Activated T-helper 1 cell treated with Interleukin-2 at 50 U/mL for 16 hours (primary cell): ENCODE measurements at places on chromosomes 1 and 21.

- peak; percentile 55 for DNase-seq
Measured at GRCh38 chr21:44932408-44933181, 7.2 kb upstream of the SLX9 start.

GRCh38 chr1:36553591-36554322, 71.0 kb upstream of the CSF3R start:
- DNase-seq: peak; percentile 29

GRCh38 chr1:938088-938683, 14.5 kb downstream of the SAMD11 start:
- no peak for DNase-seq

DNA sequence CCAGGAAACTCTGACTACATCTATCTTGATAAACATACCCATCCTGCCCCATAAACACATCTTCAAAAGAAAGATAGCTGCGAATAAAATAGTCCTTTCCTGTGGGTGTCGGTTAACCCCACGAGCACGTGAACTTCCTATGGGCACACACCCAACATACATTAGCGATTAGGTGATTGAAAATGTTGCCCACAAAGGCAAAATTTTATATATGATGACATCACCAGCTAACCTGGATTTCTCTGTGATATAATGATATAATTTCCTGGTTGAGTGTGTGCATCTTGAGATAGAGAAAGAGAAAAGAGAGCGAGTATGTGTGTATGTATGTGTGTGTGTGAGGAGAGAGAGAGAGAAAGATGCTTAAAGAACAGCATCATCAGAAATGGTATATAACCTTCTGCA, 296.1 kb downstream of the PTPRC start:
- peak; percentile 22 for DNase-seq

DNA sequence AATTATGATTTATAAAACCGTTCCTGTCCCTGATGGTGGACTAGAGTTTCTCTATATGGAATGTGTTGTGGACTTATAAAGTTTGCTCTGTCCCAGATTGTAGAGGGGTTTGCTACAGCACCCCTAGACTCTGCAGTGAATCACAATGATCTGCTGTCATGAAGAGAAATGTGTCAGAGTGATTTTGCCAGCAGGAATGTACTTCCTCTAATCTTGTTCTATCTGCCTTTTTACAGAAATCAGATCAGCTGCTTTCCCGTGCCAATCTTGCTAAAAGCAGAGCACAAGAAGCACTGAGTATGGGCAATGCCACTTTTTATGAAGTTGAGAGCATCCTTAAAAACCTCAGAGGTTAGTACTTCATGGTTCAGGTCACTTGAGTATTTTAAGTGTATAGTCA, 52.0 kb downstream of the LAMC2 start:
- DNase-seq: no peak

- DNase-seq: no peak
Measured at GRCh38 chr1:31418626-31419323, 5.8 kb downstream of the SERINC2 start.

GRCh38 chr1:42085596-42085995, 67.6 kb upstream of the GUCA2B start:
- no peak for DNase-seq

DNA sequence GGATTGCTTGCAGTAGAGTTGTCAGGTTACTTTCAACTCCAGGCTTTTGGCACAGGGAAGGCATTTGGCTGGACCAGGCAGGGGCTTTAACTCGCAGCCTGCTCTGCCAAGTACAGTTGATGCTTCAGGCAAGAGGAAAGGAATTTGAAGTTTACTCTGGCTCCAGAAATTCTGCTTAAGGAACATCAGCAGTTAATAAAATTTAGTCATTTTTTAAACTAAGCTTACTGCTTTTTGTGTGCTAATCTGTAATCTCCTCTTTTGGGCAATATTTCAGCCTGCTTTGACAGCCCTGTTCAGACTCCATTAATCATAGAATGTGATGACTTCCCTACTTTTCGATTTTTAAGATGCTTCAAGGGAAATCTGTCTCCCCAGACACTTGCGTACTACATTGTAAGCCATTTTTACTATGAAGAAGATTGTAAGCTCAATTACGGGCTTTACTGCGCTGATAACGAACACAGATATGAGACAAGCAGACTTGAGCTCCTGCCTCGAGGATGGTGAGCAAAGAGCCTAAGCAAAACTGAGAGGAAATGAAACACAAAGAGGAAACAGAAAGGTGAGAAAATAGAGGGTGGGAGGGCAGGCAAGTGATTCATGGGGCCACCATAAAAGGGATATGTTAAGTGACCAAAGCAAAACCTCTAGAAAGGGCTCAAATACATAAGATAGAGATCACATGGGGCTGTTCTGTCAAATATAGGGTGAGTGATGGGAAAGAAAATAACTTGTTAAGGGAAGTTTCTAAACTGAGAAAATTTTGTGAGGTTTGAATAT, 76.6 kb upstream of the VAV3 start:
- no peak for DNase-seq

GRCh38 chr21:17901458-17902079, 82.4 kb upstream of the C21orf91 start:
- DNase-seq: no peak

GRCh38 chr1:164466001-164466421, 93.0 kb upstream of the PBX1 start:
- no peak for DNase-seq

DNA sequence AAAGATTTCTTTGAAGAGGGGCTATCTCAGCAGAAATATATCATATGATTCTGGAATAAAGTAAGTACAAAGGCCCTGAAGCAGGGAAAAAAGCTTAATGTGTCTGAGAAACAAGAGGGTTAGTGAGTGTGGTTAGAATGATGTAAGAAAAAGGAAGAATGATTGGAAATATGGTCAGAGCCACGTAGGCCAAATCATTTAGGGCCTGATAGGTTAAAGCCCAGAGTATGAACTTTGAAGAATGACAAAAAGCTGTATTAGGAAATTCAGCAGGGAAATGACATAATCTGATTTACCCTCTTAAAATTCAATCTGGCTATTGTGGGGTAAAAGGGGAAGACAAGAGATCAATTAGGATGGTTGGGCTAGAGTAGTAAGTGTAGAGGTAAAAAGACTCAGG, 69.0 kb upstream of the MUTYH start:
- DNase-seq: no peak

GRCh38 chr1:154567386-154568156, at the start of gene CHRNB2:
CHRNB2 (plus strand) TSS chr1:154567778; CDS start chr1:154568045, 267 bp downstream.
- DNase-seq: peak; percentile 58

DNA sequence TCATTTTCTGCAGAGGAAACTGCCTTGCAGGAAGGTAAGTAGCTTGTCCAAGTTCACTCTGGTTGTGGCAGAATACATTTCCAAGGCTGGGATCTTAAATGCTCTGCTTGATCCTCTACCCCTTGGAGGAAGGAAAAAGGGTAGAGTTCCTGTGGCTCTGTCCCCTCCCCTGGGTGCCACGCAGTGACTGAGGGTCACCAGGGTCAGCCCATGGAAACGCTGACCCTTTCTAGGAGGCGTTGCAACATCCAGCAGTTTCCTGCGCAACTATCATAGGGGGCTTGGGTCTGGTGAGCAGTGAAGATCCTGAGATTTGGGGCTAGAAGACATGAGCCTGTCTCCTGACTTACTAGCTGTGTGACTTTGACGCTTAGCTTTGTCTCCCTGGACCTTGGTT, 29.4 kb upstream of the EPS8L3 start:
- DNase-seq: no peak

DNA sequence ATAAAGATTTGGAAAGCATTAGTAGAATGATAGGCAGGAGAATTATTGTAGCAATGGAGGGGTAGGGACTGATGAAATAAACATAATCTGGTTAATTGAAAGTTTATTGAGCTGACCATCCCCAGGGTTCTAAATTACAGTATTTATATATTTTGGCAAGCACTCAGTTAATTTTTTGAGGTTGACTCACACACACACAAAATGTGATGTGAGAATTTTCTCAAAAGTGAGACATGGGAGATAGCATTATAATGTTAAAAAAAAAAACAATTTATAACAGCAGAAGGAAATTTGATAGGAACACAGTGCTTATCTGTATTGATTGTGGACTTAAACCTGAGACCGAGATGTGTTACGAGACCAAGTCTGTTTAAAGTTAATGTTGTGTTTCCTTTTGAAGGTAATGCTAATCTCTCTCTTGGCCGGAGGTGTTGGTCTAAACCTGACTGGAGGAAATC, 24.6 kb downstream of the TRIM45 start:
- DNase-seq: no peak

DNA sequence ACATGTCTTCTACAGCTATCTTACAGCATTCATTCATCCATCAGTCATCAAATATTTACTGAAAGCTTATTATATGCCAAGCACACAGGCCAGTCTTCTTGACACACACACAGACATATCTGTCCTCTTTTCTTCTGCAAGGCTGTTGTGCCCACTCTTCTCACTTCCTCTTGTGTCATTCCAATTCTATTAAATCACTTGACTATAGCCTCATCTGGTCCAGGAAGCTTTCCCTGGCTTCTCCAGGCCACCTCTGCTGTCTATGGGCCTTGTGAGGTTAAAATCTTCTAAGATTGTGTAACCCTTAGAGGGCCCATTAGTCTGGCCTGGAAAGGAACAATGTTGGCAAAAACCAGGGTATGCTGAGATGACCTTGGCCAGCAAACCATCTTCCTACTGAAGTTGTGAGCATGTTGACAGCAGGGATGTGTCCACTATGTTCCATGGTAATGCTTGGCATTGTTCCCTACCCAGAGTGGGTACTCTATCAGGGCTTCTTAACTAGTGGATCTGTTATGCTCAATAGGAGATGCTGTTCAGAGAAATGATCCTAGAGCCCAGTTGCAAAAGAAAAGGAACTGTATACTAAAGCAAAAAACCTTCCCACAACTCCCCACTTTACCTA, 5.3 kb downstream of the TRAF3IP3 start:
- DNase-seq: no peak

DNA sequence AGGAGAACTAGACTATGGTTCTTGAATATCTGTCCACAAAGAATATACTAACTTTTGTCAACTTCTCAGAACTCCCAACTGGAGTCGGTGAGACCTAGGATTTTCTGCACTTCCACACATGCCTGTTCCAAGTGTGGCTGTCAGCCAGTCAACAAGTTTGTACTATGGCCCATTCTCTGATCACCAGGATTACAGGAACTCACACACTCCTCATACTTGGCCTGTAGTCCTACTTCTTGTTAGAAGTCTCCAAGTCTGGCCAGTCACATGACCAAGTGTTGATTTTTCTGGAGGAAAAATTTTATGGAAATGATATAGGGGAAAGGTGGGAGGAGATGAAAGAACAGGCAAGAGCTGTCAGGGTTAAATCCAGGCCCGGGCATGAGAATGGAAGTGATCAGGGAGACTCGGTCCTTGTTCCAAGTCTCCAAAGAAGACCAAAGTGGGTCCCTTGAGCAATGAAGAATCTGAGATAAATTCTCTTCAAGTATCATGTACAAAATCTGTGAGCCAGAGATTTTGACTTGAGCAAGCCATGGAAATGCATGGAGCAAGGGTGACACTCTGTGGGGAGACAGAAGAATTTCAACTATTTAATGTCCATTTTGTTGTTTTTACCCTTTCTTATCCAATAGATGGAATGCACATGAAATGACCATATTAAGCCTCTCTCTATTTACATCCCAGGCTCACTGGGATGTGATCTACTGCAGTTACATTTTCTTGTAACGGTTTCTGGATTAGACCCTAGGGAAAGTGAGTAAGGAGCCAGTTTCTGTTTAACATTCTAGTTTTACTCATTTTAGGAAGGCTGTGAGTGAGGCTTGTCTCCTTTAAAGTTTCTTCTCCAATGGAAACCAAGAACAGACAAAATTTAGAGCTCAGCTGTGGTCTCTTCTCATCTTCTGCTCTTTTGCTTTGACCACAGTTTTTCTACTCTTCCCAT, 320.9 kb downstream of the ASTN1 start:
- no peak for DNase-seq

DNA sequence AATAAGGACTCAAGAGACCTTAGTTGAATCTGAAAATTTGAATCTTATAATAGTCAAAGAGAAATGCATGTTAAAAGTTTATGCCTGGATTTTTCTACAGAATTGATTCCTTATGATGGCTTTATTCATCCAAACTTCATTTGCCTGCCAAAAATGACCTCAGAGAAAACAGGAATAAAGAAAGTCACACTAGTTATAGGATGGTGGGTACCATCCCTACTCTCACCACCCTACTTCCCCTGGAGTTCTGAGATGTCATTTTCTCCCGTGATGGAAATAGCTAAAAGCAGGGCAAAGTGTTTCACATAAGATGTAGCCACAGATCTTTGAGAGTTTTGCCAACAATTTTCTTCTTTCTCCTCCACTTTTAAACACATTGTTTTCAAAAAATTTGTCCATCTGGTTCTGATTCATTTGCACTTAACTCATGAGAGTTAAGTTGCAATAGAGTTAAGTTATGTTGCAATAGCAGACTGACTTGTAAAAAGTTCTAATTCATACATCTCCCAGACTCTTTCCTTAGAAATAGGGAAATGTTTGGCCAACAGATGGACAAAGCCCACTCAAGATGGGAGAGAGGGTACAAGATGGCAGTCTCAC, 384.6 kb downstream of the PLPP3 start:
- DNase-seq: no peak

GRCh38 chr1:239826736-239827135, 264.9 kb upstream of the FMN2 start:
- no peak for DNase-seq

DNA sequence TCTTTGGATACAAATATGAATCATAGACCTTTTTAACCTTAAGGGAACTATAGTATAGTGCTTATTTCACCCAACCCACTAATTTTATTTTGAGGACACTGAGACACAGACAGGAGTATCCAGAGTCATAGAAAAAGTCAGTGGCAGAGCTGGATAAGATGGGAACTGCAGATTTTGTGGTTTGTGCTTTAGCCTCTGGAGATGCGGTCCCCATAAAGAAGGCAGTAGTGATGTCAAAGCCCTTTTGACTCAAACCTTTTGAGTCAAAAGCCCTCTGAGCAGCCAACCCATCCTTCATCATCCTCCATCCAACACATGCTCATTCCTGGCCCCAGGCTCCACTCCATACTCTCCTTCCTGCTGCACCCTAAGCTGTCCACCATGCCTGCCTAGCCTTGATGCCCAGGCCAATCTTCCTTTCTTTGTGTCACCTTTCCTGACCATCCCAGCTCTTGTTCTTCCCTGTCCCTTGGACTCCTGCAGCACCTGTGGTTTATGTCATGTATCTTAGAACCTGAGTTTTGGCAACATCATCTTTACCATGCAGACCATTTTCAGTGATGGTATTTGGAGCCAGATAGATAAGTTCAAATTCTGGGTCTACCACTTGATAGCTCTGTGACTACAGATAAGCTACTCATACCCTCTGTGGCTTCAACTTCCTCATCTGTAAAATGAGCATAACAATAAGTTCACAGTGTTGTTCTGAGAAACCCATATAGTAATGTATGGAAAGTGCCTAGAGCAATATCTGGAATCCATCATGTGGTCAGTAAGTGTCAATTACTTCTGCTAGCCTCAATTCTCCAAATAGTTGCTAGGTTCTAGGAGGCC, 20.1 kb downstream of the SLAMF1 start:
- no peak for DNase-seq

DNA sequence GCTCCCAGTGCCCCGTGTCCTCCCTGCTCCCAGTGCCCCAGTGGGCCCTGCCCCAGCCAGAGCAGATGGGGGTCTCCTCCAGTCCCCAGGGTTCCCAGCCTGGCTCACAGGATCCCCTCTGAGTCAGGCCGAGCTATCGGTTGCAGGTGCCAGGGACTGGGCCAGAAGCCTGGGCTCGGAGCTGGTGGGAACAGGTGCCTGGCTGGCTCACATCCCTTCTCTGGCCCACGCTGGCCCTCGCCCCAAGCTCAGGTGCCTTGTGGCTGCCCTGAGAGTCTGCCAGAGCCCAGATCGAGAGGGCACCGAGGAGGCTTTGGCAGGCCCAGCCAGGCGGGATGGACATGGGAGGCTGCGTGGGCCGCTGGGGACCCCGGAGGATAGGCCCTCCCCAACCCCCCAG, 18.9 kb downstream of the PLCH2 start:
- no peak for DNase-seq

GRCh38 chr1:42682739-42683531, 717 bp downstream of the YBX1 start:
- peak; percentile 52 for DNase-seq
